ENCODE measurements at places on chromosomes 12 and 14.

DNA sequence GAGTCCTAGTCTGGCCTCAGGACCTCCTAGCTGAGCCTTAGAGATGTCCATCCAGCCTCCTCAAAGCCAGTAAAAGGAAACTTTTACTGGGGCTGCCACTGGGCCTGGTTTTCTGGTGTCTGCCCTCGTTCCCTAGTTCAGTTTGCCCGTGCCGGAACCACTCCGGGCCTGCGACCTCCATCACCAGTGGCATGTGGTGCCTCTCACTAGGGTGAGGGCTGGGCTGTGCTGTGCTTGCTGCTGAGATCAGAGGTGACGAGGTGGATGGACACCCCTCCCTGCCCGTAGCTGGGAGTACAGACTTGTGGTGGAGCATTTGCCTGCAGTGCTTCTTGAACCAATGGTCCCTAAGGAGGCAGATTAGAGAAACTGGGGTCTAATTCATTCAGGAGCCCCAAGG, 75.7 kb downstream of the B4GALNT3 start:
- no peak for DNase-seq

DNA sequence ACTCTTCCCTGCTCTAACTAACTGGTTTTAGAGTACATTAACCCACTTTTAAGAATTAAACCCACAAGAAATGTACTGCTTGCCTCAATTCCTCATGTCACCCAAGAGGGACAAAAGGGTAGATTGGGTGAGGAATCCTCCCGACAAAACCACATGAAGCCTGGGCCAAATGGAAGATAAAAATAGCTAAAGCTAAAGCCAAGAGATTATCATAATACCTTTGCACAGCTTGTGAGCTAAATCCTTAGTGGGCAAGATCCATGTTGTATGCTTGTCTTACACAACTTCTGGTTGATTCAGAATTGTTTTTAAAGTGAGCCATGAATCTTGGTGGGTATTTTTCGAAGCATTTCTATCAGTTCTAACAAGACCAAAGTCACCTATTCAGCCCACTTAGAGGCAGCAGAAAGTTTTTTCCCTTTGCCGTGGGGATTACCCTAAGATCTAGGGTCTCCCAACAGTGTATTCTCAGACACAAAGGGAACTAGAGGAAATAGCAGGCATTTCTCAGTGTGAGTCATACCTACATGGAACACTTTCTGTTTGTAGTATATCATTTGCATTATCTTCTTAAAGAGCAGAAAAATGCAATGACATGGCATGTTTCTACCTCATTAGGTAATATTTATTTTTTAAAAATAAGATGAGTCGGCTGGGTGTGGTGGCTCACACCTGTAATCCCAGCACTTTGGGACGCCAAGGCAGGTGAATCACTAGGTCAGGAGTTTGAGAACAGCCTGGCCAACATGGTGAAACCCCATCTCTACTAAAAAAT, 616.6 kb downstream of the KCNH5 start:
- no peak for DNase-seq

GRCh38 chr12:47636908-47637780, 68.7 kb downstream of the RPAP3 start:
- DNase-seq: no peak

GRCh38 chr12:94258593-94258992, 110.2 kb downstream of the PLXNC1 start:
- DNase-seq: no peak

GRCh38 chr12:95282266-95282665, 64.7 kb downstream of the VEZT start:
- DNase-seq: no peak

GRCh38 chr12:66111605-66112004, 18.9 kb downstream of the LLPH start:
- no peak for DNase-seq

GRCh38 chr12:211142-211465, 2.9 kb downstream of the SLC6A12 start:
- DNase-seq: no peak

- peak; percentile 29 for DNase-seq
Measured at GRCh38 chr12:122079033-122079531, 526 bp downstream of the MLXIP start.

DNA sequence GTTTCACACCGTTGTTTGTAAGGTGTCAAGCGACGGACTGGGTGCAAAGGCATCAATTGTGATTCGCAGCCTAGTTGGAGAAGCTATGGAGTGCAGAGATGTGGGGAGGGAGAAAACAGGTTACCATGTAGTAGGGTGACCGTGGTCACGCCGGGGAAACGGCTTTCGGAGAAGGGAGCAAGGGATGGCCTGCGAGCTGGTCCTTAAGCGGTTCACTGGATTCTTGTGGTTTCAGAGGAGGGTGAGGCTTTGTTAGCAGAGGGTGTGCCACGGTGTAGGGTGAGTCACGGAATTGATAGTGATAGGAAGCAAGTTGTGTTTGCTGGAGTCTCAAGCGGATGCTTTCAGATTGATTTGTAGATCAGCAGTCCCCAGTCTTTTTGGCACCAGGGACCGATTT, 2.3 kb downstream of the PIWIL1 start:
- no peak for DNase-seq

DNA sequence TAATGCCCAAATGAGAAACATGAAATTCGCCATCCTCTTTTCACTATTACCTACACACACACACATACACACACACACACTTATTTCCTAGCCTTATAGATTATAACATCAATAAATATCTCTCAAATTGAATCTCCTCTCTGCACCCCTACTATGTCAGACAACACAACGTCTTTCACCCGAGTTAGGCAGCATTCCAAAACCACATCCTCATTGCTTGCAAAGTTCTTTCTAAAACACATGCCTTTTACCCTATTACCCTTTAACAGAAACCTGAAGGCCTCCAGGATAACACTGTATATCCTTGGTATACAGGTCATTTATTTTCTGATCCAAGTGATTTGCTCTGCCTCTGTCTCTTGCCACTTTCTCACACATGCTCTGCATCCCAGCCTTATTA, 56.3 kb downstream of the KCNH5 start:
- no peak for DNase-seq

- DNase-seq: no peak
Measured at GRCh38 chr12:131923260-131923659, 5.8 kb upstream of the PUS1 start.
